ENCODE measurements at places on chromosomes 7 and 10.

- no peak for DNase-seq
Measured at GRCh38 chr7:105932835-105933477, 30.1 kb upstream of the CDHR3 start.

- no peak for DNase-seq
Measured at GRCh38 chr7:30133736-30134610, 813 bp upstream of the MTURN start.

GRCh38 chr7:53602817-53603418 lies 567.5 kb downstream of the POM121L12 start:
- DNase-seq = no peak

GRCh38 chr7:73557397-73558257 lies at the start of gene BCL7B:
Gene BCL7B (minus strand): TSS chr7:73557690. CDS start chr7:73557578, 112 bp downstream.
- DNase-seq = no peak

DNA sequence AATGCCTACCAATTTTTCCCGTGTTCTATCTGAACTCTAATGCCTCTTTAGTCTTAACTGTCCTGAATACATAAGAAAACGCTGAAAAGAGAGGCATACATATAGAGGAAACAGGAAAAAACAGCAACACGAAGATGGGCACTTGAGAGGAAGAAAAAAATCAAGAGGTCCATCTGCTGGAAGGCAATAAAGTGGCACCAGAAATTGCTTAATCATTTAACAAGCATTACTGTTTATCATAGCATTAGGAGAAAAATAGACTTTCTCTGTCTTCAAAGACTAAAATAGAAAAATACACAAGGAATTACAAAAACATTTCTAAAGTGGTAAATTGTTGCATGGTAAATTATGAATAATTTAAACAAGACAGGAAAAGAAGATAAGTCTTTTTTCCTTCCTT lies 35.0 kb downstream of the NSUN6 start:
- DNase-seq = no peak

- DNase-seq = no peak
Measured at GRCh38 chr10:71809628-71810027, 36.3 kb upstream of the VSIR start.

- DNase-seq = no peak
Measured at GRCh38 chr10:60757420-60757895, 20.8 kb upstream of the CDK1 start.

- DNase-seq = no peak
Measured at GRCh38 chr7:17549406-17549805, 251.0 kb downstream of the AHR start.

DNA sequence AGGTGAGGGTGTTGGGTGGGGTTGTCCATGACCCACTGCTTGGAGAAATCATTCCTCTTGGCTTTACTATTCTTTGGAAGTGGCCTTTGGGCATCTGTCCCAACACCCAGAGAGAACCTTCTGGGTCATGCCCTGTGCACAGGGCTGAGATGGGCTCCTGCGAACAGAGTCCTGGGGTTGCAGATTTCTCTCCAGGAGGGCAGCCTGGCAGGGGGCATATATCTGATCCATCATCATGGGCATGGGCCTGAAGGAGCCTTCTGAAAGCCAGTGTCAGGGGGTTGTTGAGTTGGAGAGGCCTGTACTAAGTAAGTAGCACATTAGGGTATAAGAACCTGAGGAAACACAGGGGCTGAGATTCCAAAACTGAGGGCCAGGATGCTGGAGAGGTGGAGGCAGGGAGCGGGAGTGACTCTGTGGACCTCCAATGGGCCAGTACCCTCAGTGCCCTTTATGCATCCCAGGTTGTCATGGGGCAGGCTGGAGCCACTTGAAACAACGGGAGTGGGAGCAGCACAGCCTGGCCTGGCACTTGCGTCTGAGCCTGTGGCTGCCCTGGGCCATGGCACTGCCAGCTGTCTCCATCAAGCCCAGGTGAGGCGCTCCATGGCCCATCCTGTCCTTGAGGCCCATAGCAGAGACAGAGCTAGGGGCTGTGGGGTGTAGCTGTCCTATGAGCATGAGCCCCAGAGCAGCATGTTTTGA lies 203.7 kb downstream of the GRID1 start:
- DNase-seq = no peak

- no peak for DNase-seq
Measured at GRCh38 chr7:80279760-80280159, 145.1 kb downstream of the GNAI1 start.

GRCh38 chr7:44385434-44386138 lies 60.2 kb upstream of the CAMK2B start:
- DNase-seq = no peak

GRCh38 chr7:114539575-114539974 lies 125.0 kb downstream of the FOXP2 start:
- DNase-seq = no peak

DNA sequence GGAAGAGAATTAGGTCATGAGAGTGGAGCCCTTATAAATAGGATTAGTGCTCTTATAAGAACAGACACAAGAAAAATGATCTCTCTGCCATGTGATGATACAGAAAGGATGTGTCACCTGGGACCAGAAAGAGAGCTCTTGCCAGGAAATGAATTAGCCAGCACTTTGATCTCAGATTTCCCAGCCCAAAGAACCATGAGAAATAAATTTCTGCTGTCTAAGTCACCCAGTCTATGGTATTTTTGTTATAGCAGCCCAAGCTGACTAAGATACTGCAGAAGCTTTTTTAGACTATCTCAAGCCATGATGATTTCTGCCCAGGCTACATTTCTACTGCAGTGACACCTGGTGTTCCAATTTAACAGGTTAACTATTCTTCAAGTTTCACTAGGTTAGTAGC lies 84.8 kb downstream of the RSU1 start:
- DNase-seq = no peak

- no peak for DNase-seq
Measured at GRCh38 chr7:90850471-90850870, 254.3 kb downstream of the CDK14 start.

DNA sequence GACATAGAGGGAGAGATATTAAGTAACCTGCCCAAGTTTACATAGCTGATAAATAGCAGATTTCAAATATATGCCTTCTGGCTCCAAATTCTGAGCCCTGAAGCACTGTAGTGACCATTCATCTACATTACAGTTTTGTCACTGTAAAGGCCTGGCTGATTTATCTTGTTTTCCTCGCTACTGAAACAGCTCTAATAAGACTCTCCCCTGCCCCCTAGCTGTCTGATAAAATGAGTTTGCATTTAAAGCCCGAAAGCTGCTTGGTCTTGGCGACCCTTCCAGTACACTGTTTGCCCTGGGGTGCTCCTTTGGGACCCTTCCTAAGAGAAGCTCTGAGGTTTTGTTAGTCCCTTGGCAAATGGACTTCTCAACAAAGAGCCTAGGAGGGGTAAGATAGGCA lies 59.7 kb upstream of the RAB11FIP2 start:
- no peak for DNase-seq

- no peak for DNase-seq
Measured at GRCh38 chr7:356691-357462, 66.9 kb downstream of the FOXL3 start.

- peak; percentile 52 for DNase-seq
Measured at GRCh38 chr7:112001091-112001826, 204.9 kb downstream of the DOCK4 start.

GRCh38 chr10:101901340-101901739 lies 57.7 kb upstream of the KCNIP2 start:
- DNase-seq = no peak

GRCh38 chr7:35007768-35008167 lies 29.5 kb downstream of the DPY19L1 start:
- no peak for DNase-seq

DNA sequence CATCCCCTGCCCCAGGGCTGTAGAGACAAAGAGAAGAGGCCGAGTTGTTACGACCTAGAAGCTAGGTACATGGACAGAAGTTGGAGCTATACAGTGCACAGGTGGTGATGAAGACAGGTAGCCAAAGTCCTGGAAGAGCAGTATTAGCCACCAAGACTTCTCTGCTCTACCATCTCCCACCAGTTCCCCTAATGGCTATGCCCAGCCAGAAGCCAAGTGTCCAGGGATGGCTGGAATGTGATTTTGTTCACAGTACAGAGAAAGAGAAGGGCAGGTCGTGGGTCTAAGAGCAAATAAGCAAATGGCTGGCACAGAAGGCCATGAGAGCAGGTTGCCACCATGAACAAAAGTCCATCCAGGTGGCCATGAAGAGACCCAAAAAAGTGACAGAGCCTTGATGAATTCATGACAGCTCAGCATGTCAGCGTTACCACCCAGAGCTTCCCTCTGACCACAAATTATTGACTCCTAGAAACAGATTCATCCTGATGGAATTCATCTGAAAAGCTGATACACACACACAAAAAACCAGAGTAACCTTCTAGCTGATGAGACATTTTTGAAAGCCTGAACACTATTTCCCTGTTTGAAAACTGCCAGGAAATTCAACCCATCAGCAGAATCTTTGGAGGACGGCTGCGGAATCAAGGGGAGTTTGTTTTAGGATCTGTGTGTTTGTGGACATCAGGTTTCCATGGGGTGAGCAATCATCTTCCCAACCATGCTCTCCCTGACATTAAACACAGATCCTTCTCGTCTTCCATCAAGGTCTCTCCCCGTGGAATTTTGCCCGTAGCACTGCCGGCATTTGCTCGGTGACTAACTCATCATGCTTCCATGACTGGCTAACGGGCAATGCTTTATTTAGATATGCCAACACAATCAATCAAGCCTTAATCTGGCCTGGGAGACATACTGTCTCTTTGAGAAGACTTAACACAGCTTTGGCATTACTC lies 906.7 kb upstream of the AUTS2 start:
- DNase-seq = no peak

GRCh38 chr7:66535414-66536329 lies 93.0 kb upstream of the KCTD7 start:
- DNase-seq = no peak

DNA sequence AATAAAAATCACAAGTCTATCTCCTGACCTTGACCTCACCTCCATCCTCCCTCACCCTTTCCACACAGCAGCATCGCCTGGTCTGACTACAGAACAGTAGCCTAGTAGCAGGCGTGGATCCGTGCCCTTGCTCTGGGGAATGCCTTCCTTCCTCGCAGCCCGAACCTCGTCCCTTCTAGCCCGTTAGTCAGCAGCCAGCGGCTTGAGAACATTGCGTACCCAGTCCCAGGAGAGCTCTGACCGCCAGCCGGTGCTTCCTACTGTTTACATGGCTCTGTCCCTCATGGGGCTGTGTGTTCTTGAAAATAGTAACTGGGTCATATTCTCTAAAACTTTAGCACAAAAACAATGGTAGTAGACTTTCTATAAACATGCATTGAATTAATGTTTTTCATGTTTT lies 682.7 kb upstream of the IGFBP3 start:
- DNase-seq = no peak

DNA sequence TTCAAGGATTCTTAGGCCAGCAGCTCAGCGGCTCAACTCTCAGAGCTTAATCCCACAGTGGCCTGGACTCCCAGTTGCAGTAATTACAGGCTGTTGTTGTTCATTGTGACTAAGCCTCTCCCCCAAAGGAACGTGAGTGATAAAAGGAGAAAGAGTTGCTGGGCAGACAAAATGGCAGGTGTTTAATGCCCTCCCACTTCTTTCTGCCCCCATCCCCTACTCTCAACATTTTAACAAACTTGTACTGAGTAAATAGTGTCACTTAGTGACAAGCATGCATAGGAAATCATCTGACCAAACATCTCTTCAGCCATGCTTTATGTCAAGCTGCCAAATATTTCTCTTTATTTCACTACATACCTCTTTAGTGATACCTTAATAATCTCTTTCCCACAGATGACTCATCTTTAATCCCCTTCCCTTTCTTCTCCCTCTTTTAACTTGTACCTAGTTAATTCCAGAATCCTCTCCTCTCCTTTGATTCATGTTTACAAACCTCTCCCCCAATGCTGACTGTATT lies 12.4 kb upstream of the MTERF1 start:
- DNase-seq = peak; percentile 8

GRCh38 chr10:19730167-19730906 lies 85.9 kb upstream of the PLXDC2 start:
- DNase-seq = no peak

GRCh38 chr10:72274730-72275350 lies 1.1 kb downstream of the DDIT4 start:
- no peak for DNase-seq

DNA sequence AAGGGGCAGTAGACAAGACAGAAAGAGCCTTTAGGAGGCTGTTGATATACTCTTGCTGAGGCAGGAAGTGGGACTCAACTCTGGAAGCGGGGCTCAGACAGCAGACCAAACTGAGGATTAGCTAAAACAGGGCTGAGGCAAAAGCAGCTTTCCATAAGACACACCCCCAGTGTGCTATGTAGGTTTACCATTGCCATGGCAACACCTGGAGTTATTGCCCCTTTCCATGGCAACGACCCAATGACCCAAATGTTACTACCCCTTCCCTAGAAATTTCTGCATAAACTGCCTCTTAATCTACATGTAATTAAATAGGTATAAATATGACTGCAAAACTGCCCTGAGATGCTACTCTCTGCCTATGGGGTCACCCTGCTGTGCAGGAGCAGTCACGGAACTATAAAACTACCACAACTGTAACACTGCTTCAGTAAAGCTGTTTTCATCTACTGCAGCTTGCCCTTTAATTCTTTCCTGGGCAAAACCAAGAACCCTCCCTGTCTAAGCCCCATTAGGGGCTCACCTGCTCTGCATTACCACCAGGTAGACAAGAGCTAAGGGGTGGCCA lies 348.4 kb upstream of the PODXL start:
- no peak for DNase-seq

DNA sequence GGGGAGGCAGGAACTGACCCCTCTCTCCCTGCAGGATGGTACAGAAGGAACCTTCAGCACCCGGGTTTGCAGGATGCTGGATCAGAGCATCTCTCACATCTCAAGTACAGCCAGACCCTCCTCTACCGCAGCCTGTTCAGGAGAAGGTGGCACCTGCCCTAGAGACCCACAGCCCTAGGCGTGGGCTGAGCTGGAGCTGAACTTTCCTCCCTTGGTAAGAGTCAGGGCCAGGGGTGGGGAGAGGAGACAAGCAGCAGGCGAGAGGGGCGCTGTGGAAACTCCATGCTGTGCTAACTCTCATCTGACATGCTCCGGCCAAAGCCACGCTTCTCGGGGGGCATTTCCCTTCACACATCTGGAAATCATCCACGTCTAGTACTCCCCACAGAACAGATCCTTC lies 154.4 kb downstream of the DIP2C start:
- no peak for DNase-seq

DNA sequence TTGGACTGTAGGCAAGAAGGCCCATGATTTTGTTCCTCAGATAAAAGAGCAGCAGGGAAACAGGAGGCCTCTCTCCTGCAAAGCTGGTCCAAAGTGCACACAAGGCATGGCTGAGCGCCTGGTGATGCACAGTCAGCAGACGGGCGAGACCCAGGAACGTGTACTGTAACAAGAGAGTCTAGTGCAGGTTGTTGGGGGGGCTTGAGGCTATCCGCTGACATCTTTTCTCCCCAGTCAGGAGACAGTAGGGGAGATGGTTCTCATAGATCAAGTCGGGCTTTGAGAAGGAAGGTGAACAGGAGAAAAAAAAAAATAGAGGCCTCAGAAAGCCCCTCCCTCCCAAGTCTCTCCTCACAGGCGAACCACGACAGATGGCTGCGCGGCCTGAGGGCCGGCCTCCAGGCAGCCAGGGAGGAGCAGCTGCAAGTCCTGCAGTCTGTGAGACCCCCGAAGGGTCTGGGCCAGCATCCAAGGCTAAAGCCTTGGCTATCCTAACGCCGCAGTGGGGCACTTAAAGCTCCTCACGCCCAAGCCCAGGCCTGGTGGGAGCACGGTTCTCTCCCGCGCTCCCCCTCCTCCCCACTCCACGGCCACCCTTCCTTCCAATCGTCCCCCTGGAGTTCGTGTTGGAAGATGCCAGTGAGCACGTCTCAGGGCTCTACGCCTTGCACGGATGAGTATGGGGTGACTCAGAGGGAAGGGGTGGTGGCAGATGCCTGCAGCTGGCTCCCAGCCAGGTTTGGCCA lies 68.3 kb downstream of the PRKAG2 start:
- no peak for DNase-seq
